DMS79 treated with DMSO at 0.1 percent for 48 hours (cell line): ENCODE measurements at places on chromosomes 4 and X.

DNA sequence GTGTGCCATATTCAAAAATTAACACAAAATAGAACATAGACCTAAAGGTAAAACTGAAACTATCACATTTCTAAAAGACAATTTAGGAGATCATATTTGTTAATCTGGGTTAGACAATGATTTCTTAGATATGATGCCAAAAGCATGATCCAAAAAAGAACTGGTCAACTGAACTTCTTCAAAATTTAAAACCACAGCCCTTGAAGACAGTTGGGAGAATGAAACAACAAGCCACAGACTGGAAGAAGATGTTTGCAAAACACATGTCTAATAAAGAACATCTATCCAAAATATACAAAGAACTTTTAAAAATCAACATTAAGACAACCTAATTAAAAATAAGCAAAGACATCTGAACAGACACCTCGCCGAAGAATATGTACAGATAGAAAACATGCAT is 19.5 kb downstream of the COMMD8 start:
- no peak for DNase-seq

DNA sequence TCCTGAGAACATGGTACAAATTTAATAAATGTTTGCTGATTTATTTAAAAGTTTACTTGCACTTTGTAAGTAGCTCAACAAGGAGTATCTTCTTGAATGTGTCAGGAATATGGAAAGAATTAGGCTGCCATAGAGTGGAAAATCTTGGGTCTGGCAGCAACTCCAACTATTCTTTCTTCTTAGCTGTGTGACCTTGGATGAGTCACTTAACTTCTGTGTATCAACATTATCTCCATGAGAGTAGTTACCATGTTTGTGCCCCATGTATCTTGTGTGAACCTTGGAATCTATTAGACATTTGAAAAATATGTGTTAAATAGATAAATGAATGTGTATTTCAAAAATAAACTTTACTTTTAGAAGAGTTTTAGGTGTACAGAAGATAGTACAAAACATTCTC is 348.8 kb downstream of the GBA3 start:
- no peak for DNase-seq

DNA sequence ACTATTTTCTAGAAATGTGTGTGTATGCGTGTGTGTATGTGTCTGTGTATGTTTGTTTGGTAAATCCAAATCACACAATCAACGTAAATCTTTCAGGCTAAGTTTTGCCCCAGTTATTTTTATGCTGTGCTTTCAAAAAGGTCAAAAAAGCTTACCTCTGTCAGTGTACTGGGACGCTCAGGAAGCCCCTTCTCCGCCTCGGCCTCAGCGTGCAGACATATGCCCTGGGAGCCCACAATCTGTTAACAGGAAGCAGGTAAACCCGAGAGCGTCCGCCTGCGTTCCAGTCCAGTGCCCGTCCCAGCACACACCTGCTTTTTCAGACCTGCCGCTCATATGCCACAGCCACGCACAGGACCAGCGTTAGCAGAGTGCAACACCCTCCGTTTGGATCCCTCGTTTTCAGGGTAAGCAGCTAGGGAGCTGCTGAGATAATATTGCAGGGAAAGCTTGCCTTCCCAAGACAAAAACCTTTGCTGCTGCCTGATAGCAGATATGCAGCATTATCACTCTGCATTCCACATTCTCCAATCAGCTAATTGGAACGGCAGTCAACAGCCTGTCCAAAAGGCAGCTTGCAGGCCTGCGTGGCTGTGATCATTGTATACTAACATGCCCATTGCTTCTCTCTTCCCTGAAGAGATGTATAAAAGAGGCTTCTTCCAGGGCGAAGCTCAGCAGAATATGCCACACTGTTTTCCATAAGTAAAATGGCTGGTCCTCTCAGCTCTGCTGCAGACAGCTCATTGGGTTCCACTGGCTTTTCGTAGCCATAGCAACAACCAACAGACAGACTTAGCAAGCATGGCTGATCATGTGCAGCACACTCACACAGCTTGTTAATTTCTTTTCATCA is at the start of gene SORBS2:
SORBS2 (minus strand) TSS at position 686 of the 856 bp plus-strand sequence. CDS start 121,623 bp downstream, outside the sequence.
- peak; percentile 72 for DNase-seq

GRCh38 chr4:109185548-109185947 is 116.9 kb downstream of the COL25A1 start:
- no peak for DNase-seq

- DNase-seq: no peak
Measured at GRCh38 chr4:94504545-94504944, 52.8 kb downstream of the PDLIM5 start.

DNA sequence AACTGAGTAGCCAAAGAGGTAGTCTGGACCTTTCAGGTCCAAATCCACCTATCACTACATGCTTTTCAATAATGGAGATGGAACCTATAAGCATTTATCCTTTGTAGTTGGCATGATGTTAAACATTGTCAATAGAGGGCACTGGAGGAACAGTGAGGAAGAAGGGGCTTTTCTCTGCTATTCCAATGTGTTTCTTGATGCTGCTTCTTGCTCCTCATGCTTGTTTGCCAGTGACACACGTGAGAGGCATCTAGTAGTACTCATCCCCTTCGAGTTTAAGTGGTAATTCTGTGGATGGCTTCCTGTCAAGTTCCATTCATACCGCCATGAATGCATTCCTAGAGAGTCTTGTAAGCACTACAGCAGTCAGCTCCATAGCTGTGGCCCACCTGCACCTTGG is 84.0 kb downstream of the NAA11 start:
- DNase-seq: no peak

DNA sequence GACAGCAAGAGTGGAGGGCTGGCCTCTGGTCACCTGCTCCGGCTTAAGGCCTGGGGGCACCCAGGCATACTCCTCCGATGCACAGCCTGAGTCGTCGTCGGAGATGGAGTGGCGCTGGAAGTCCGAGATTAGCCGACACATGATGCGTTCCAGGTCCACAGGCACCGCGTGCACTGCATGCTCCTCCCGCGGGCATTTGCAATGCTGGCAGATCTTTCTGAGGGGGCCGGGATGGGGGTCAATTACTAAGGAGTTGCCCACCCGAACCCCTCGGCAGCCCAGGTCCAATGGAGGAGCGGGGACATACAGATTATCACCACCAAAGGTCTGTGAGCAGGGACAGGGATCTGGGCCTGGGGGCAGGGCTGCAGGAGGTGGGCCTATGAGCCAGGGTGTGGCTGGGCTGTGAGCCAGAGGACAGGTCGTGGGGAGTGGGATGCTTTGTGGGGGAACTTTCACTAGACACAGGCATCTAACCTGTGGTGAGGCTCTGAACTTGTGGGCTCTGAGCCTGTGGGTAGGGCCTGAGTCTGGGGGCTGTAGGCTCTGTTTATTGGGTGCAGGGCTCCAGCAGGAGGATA is 2.4 kb downstream of the PRICKLE3 start:
- no peak for DNase-seq

DNA sequence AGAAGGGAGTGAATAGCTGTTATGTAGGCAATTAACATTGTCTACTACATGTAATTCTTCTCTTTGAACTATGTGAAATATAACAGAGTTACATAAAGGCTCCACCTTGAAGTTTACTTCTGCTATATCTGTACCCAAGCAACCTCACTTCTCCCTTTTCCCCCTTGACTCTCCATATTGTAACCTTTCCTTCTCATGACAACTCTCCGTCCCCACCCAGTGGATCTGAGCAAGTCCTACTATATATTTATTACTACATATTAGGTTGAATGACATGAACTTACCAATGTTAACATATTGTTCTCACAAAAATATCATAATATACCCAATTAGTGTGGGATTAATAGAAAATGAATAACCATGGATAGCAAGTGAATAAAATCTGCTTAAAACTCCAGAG is 93.2 kb upstream of the ATP8A1 start:
- DNase-seq: no peak

DNA sequence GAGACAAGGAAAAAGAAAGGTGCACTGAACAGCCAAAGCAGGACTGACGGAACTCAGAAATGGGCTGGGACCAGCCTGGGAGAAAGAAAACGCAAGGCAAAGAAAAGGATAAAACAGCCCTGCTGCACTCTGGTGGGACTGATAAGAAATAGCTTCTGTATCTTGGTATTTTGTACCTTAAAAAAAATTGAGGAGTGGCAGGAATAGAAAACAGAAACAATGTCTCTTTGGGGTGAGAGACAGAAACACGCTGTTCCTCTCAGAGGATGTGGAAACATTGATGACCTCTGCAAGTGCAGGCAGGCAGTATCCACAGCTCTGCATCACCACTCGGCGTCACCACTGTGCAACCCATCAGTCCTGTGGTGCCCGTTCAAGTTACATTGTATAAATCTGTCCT is 152.5 kb upstream of the SPRY1 start:
- DNase-seq: no peak

GRCh38 chr4:78297116-78297800 is 240.1 kb downstream of the FRAS1 start:
- DNase-seq: no peak

DNA sequence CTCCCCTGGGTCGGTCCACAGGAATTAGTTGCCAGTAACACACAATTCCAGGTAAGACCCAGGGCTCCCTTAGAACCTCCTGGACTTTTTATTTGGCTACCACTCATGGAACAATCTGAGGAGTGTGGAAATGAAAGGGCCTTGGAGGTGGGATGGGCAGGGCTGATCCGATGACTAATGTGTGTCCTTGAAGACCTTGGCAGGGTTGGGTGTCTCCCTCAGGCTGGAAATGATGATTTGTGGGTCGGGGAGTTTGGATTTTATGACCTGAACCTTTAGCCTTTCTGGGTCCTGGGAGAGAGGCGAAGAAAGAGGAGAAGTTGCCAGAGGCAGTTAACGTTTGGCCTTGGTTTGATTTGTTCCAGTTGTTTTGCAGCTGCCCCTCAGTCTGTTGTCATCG is 425.0 kb downstream of the MID1IP1 start:
- no peak for DNase-seq

GRCh38 chr4:37956941-37957340 is 3.3 kb upstream of the PTTG2 start:
- DNase-seq: no peak

GRCh38 chr4:8914461-8915171 is 43.0 kb upstream of the HMX1 start:
- no peak for DNase-seq

DNA sequence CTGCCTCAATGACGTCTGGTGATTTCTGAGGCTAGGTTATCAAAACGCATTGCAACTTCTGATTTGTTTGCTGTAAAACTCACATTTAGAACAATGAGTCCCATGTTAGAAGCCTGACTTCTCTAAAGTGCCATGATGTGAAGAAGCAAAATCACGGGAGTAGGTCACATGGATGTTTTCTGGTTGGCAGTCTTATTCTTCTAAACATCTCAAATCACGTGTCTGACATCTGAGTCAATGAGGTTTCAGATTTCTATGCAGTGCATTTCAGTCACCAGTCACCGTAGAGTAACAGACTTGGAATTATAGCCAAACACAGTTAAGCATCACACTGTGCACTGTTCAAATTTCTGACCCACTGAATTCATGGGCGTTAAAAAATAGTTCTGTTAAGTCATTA is 482.1 kb downstream of the TMA16 start:
- DNase-seq: no peak

- DNase-seq: no peak
Measured at GRCh38 chrX:22758807-22759481, 240.8 kb upstream of the DDX53 start.

- no peak for DNase-seq
Measured at GRCh38 chr4:122625156-122625555, 4.3 kb upstream of the IL21 start.

DNA sequence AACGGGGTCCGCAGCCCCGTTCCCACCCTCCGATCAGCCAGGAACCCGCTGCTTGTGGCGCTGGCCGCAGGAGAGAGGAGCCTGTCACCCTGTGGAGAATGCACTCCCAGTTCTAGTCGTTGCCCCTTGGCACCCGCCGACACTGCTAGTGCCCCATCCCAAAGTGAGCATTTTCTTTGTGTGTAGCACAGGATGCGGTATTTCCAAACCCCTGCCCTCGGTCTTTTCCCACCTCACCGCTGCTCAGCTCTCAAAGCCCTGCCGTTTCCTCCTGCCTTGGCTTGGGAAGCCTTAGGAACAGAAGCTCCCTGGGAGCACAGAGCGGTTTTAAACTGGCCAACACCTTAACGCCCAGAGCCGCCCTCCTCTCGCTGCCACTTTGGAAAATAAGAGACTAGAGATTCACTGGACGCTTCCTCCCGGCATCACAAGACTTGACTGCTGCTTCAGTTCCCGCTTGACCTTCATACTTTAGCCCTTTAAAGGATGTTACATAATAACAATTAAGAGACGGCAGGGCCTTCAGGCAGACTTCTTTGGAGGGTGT is 772 bp downstream of the CYP4V2 start:
- peak; percentile 2 for DNase-seq

- no peak for DNase-seq
Measured at GRCh38 chr4:153834901-153835300, 46.0 kb upstream of the SFRP2 start.

- DNase-seq: no peak
Measured at GRCh38 chr4:17933126-17933525, 88.4 kb downstream of the LCORL start.

- no peak for DNase-seq
Measured at GRCh38 chr4:48367016-48367415, 25.7 kb downstream of the SLAIN2 start.

GRCh38 chr4:110196206-110196870 is 2.1 kb downstream of the ELOVL6 start:
- DNase-seq: no peak

DNA sequence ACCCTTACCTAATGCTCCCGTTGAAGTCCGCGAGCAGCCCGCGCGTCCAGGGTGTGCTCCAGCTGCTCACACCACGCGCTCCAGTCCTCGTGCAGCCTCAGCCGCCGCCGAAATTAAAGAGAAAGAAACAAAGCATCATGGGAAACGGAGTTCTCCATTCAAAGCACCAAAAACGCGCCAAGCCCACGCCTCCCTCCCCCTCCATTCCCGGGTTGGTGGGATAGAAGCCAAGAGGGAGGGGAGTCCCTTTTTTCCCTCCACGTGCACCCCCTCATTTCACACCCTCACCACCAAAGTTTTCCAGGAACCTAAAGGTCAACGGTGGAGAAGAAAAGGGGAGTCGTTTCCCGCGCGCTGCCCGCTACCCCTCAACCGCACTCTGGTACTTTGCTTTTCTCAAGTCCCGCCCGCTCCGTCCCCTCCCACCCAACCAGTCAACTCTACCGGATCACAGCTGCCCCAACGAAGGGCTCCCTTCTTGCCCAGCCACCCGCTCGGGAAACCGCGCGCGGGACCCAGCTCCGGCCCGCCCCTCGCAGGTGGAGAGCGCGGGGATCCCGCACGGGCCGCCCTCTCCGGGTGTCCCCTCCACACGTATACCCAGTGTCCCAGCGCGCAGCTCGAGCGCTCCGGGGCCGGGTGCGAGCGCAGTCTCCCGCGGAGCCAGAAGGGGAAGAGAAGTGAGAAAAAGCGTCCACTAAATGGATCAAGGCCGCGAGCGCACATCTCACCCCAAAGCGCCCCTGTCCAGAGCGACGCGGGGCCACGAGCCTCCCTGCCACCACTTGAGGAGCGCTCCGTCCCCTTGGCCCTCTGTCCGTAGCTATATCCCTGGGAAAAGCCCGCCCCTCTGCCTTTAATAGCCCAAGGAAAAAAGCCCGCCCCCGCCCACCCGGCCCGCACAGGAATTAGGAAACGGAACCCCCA is 65.1 kb upstream of the CCDC160 start:
- no peak for DNase-seq
